ENCODE measurements at places on chromosomes 5 and 9. TPM values are rescaled to one million over a fixed set of nuclear protein-coding genes. Genes with fewer than 3 reads are reported as not detected.

- no peak for DNase-seq
Observed at GRCh38 chr5:74027732-74028338, 401.8 kb downstream of the ARHGEF28 start.

- DNase-seq = no peak
Observed at GRCh38 chr5:79200573-79201183, 35.3 kb upstream of the JMY start.

DNA sequence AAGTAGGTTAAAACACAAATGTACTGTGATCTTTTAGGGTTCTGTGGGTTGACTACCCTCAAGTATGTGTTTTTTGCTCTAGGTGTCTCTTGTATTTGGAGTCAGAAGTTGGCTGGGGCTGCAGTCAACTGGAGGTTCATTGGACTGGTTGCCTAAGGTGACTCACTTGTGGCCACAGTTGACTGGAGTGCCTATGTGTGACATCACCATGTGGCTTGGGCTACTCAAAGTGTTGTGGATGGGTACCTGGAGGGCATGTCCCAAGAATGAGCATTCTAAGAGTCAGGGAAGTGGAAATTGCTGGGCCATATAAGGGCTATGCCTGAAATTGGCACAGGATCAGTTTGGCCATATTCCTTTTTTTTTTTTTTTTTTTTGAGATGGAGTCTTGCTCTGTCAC is 27.4 kb downstream of the SNX30 start:
- DNase-seq = no peak

- DNase-seq = no peak
Observed at GRCh38 chr9:123406691-123407216, 50.8 kb downstream of the CRB2 start.

GRCh38 chr9:89588271-89588879 is 16.4 kb upstream of the GADD45G start:
- DNase-seq = no peak

GRCh38 chr9:68626526-68626925 is 78.5 kb upstream of the PIP5K1B start:
- DNase-seq = no peak

GRCh38 chr5:34583167-34583566 is 73.0 kb upstream of the RAI14 start:
- no peak for DNase-seq

DNA sequence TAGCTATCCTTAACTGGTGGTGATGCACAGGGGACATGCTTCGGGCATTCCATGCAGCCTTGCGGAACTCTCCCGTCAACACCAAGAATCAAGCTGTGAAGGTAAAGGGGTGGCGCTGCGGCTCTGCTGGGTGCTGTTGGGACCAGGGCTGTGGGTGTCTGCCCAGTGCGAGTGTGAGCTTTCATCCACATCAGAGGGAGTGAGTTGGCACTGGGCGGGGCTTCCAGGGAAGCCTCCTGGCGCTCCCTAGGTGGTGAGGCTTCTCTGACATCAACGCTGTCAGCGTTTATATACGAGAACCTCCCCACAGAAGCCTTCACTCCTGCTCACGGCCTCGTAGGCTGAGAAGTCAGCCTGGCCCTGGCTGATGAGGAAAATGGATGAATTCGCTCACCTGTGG is 11.7 kb downstream of the ARPC5L start:
- no peak for DNase-seq

Gene PCDHGA9
- polyA plus RNA-seq = 3.6 TPM

Gene CCIN
- polyA plus RNA-seq = 0.27 TPM
